SK-N-SH (cell line): ENCODE measurements at places on chromosomes 5 and 9.

DNA sequence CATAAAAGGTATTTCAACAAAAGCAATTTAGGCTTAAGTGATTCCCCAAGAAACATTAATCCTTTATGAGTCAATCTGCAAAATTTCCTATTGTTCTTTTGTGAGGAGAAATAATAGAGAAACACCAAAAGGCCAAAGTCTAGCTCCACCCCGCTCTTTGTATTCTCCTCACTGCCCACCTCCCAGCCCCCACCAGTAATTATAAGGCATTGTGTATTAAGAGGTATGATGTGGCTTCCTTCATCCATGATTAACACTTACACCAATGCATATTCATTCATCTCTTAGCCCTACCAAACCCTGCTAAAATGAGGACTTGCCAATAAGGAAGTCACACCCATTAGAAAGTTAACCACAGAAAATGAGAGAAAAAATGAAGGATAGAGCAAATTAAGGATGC is 105.3 kb upstream of the SPATA31D4 start:
- DNase-seq, result no peak

- peak; percentile 2 for DNase-seq
Observed at GRCh38 chr5:58459146-58460001, 512 bp downstream of the PLK2 start.

DNA sequence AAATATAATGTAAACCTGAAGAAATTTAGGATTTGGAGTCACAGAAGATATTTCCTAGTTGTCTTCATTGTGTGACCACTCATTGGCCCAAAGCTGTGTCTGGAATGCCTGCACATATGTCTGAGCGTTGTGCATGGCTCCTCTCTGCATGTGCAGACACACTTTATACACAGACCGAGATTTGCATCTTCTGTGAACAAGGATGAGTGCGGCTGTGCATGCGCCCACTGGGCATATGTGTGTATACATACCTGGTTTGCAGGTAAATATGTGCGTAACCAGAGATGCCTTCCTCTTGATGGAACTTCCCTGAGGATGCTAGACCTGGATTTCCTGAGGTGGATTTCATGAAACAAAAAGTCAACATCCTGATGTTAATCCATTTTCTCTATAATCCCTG is 19.1 kb downstream of the PHF2 start:
- DNase-seq, result no peak

DNA sequence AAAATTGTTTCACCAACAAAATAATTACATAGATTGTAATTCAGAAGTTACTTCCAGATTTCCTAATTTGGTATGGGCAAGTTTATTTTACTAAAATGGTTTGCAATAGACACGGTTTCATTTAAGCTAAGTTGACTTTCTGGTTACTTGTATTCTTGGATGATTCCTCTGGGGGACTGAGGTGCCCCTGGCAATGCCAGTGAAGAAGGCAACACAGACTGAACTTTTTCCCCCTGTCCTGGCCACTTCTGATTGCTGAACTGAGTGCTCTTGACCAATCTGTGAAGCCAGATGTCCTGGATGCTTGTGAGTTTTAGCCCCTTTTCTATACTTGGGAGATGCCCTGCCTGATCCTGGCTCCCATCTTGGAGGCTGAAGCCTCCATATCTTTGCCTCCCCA is 66.3 kb upstream of the FANCC start:
- no peak for DNase-seq

- DNase-seq, result peak; percentile 24
Observed at GRCh38 chr5:145347026-145347616, 488.0 kb downstream of the PRELID2 start.

DNA sequence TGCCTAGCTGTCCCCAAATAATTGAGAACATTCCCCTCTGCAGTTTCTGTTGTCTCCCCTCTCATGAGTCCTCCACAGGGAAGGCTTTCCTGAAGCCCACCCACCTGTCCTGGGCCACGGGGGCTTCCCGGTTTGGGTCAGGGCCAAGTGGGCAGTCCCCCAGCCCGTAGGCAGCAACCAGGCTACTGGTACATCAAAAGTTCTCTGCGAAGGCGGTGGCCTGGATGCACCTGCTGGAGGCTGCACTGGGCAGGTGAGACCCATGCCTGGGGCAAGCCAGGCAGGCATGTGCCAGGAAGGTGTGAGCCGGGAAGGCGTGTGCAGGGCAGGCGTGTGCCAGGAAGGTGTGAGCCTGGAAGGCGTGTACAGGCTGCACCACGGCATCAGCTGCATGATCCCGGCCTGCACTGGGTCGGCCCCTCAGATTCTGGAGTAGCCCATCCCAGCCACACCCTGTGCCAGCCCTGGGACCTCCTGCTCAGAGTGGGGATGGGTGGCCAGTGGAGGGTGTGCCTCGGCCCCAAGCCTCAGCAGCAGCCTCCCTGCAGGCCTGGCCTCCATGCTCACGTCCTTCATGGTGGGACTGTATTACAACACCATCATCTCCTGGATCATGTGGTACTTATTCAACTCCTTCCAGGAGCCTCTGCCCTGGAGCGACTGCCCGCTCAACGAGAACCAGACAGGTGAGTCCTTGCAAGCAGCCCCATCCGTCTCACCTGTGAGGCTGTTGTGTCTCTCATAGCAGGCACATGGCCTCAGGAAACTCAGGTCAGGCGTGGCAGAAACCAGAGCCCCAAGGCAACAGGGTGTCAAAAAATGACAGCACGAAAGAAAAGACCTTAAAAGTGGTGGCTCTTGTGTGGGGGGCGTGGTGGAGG is 8.7 kb downstream of the SLC6A19 start:
- no peak for DNase-seq

GRCh38 chr5:83368319-83368718 is 103.2 kb upstream of the VCAN start:
- DNase-seq, result no peak

- DNase-seq, result no peak
Observed at GRCh38 chr5:147417135-147417813, 92.6 kb downstream of the DPYSL3 start.

- peak; percentile 75 for DNase-seq
Observed at GRCh38 chr9:86046930-86047341, 52.4 kb downstream of the GOLM1 start.

DNA sequence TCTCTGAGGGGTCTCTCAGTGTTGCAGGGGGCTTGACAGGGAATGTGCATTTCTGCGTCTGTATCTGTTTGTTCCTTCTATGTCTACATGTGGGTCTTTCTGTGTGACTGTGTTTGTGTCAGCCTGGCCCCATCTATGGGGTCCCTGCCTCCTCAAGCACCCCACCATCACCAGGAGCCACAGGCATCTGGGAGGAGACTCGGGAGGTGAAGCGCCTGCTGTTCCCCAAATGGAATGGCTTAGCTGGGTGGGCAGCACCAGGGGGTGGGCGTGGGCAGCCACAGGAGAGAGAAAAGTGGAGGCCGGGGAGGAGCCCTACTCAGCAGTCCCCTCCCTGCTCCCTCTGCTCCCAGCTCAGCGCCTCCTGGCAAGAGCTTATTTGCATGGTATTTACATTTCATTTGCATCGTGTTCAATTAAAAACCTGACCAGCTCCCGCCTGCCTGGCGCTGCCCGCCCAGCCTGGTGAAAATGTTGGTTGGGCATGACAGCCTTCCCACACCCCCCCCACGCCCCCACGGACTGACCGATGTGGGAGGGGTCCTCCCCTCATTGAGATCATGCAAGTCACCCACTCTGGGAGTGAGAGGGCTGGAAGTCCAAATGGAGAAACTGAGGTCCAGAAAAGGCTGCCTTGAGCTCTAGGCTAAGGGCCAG is 50.5 kb downstream of the CXXC5 start:
- peak; percentile 68 for DNase-seq

- DNase-seq, result no peak
Observed at GRCh38 chr5:177329883-177330282, 18.2 kb upstream of the MXD3 start.

DNA sequence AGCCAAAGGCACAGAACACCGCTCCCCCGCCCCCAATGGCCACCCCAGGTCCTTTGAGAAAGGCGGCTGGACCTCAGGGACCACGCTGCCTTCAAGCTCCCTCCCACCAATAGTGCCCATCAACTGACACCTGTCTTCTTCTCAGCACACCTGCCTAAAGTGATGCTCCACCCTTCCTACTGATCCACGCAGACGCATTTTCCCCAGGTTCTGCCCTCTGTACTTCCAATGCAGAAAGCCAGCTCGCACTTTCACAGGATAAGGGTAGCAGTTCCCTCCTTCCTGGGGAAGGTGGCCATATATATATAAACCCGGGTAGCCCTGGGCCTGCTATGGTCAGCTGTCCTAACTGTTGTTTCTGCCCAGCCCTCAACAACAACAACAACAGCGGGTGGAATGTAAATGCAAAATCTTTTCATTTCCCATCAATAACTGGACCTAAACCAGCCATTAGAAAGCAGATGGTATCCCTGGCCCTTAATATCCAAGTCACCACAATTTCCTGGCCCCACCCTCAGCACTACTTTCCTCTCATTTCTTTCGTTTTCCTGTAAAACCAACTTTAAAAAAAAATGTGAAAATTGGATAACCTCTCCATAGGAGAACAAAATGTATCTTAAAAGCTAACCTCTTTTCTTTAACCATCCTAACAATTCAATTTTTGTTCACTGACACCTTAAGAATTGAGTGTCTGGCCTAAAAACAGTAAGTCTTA is 1.7 kb downstream of the GOLM1 start:
- DNase-seq, result peak; percentile 25

- no peak for DNase-seq
Observed at GRCh38 chr5:1897386-1897785, 14.7 kb upstream of the IRX4 start.

- DNase-seq, result no peak
Observed at GRCh38 chr9:103669296-103669695, 424.8 kb upstream of the SMC2 start.

- no peak for DNase-seq
Observed at GRCh38 chr9:137634016-137634415, 15.2 kb downstream of the EHMT1 start.

DNA sequence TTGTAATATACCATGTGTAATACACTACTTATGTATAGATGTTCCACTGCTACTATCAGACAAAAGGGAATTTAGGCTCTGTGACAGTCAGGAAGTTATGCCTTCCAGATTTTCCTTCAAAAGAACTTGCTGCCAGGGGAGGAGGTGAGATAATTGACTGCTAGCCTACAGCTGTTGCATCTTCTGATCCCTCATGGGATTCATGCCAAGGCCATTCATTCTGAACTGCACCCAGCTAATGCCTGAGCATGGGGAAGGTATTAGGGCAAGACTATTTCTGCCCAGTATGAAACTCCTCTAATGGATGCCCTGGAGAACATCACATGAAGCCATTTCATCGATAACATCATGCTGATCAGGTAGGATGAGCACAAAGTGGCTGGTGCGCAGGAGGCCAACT is 746.5 kb upstream of the ZNF608 start:
- no peak for DNase-seq

DNA sequence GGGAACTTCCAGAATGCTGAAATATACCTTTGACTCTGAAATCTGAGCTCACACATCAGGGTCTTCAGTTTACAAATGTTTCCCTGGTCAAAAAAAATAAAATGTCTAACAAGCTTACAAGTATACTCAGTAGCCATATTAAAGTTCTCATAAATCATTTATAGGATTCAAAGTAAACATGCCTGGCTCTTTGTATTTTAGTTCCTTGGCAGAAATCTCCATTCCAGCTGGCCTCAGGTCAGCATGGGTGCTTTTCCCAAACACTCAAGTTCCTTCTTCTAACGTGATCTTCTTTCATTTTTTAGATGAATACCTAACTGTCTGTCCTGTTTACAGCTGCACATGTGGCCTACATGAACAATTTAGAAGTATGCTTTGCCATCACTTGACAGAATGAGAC is 263.2 kb downstream of the GAS1 start:
- DNase-seq, result no peak

DNA sequence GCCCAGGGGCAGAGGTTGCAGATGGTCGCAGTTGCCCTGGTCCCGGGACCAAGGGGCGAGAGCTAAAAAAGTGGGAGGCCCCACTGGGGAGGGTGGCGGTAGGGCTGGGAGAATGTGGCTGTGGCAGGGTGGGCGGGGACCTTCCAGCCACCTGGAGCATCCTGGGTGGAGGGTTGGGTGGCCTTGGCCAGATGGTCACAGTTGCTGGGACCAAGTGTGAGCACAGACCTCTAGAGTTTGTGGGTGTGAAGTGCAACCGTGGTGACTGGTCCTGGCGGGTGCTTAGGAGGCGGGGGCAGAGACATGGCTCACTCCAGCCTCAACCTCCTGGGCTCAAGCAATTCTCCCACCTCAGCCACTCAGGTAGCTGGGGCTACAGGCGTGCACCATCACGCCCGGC is 5.7 kb upstream of the TRAF2 start:
- no peak for DNase-seq

DNA sequence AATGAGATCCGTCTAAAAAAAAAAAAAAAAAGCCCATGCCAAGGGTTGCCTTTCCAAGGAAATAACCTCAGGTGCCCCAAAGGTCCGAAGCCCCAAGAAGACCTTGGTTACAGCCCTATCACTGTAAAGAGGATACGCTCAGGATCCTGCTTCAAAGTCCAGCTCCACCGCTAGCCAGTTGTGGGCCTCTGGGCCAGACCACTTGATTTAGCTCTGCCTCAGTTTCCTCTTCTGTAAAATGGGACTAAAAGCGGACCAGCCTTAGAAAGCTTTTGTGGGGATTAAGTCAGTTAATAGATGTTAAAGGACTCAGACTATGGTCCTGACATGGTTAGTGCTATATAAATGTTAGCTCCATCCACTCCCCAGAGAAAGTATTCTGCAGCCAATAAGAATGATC is 48.7 kb upstream of the ORM1 start:
- DNase-seq, result no peak

- peak; percentile 69 for DNase-seq
Observed at GRCh38 chr9:124258607-124259157, 933 bp downstream of the NEK6 start.

- DNase-seq, result no peak
Observed at GRCh38 chr9:21385131-21385670, at the start of gene IFNA2. IFNA2 (minus strand) TSS chr9:21385398; CDS start chr9:21385329, 69 bp downstream.

DNA sequence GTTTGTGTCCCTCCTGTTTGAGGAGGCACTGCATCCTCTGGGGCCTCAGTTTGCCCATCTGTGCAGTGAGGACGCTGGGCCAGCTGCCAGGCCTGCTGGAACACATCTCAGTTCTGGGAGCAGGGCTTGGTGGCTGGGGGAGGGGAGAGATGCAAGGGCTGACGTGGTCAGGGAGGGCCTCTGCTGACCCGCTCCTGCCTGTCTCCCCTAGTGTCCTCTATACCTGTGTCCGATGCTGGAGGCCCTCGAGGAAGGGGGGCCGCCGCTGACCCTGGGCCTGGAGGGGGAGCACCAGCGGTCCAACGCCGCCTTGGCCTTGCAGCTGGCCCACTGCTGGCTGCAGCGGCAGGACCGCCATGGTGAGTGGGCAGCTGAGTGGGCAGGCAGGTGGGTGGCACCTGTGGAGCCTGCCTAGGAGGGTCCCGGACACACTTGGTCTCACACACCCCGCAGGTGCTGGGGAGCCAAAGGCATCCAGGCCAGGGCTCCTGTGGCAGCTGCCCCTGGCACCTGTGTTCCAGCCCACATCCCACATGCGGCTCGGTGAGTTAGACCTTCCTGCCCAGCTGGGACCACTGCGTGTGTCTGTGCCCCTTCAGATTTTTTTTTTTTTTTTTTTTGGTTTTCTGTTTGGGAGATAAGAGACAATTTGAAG is 5.8 kb downstream of the FPGS start:
- peak; percentile 17 for DNase-seq

- no peak for DNase-seq
Observed at GRCh38 chr5:57332361-57332760, 150.2 kb downstream of the ACTBL2 start.
